ENCODE measurements at places on chromosomes 7 and 10.

GRCh38 chr10:4141471-4141870 is 356.5 kb upstream of the KLF6 start:
- no peak overlapping the region for H3K4me3 ChIP-seq
- no peaks in the 10 kb centered on the region for H3K36me3 ChIP-seq
- no peak for DNase-seq
- no peaks in the 10 kb centered on the region for H3K27me3 ChIP-seq
- no peaks in the 10 kb centered on the region for H3K4me1 ChIP-seq
- no peak overlapping the region for H3K27ac ChIP-seq

- H3K27ac ChIP-seq: no peak overlapping the region
- peaks cover under 1% of the 10 kb centered on the region for H3K36me3 ChIP-seq
- no peak for DNase-seq
- H3K4me1 ChIP-seq: peaks cover 4% of the 10 kb centered on the region
- H3K27me3 ChIP-seq: peaks cover 9% of the 10 kb centered on the region
Observed at GRCh38 chr7:98212532-98213041, 1.3 kb downstream of the BHLHA15 start.

- H3K36me3 ChIP-seq: peaks cover 9% of the 10 kb centered on the region
- peaks cover 40% of the 10 kb centered on the region for H3K4me1 ChIP-seq
- peak; percentile 84 for DNase-seq
- peaks cover 2% of the 10 kb centered on the region for H3K27me3 ChIP-seq
Observed at GRCh38 chr10:124744102-124745050, at the start of gene FAM53B. Gene FAM53B, minus strand, starts transcription at chr10:124744378. Its CDS starts 37,665 bp downstream, at chr10:124706713.

- no peak overlapping the region for H3K27ac ChIP-seq
- H3K4me1 ChIP-seq: peaks cover 33% of the 10 kb centered on the region
- H3K4me3 ChIP-seq: no peak overlapping the region
- no peak for DNase-seq
- peaks cover 3% of the 10 kb centered on the region for H3K36me3 ChIP-seq
- H3K27me3 ChIP-seq: peaks cover 4% of the 10 kb centered on the region
Observed at GRCh38 chr10:69352569-69353264, 64.0 kb downstream of the TACR2 start.

DNA sequence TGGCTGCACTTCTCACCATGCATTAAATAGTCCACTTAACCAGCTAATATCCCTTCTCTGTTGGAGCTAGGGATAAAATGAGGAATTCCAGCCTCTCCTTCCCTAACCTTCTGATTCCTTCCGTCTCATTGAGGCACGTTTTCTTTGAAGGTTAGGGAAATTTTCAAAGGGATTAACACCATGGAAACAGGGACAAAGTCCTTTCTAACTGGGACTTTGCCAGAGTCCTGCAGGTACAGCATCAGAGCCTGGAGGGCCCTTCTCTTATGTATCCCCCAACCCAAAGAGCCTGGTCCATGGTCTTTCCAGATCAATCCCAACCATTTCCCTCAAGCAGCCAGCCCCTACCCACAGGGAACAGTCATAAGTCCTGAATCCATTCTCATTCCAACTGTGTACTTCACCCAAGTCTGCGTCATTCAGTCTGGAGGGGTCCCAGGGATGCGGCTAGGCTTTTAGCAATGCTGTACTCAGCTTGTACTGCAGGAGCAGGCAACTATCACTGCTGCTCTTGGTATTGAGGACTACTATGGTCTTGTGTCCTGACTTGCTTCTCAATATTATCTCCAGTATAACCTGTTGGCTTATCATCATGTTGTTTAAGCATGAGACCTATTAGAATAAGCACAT is 34.6 kb upstream of the CROT start:
- H3K27me3 ChIP-seq: no peaks in the 10 kb centered on the region
- no peaks in the 10 kb centered on the region for H3K4me1 ChIP-seq
- DNase-seq: no peak
- no peak overlapping the region for H3K27ac ChIP-seq
- no peak overlapping the region for H3K4me3 ChIP-seq

DNA sequence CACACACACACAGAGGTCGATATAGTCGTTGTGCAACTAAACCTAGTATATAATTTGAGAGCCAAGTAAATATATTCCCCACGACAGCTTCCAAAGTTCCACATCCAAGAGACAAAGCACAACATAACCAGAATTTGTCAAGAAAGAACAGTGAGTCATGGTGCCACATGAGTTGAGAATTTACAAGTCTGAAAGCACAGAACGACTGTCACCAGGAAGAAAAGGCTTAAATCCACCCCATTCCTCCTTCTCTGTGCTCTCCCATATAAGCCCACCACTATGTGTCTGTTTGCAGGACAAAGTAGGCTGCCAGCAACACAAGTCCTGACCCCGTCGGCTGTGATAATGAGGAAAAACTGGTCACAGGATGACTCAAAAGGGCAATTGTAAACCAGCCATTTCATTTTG is 32.8 kb downstream of the GSAP start:
- H3K4me1 ChIP-seq: peaks cover 2% of the 10 kb centered on the region
- peaks cover 2% of the 10 kb centered on the region for H3K27me3 ChIP-seq
- H3K27ac ChIP-seq: no peak overlapping the region

- peaks cover 4% of the 10 kb centered on the region for H3K27me3 ChIP-seq
- no peaks in the 10 kb centered on the region for H3K4me1 ChIP-seq
- H3K27ac ChIP-seq: no peak overlapping the region
- H3K36me3 ChIP-seq: no peaks in the 10 kb centered on the region
Observed at GRCh38 chr7:134378562-134378961, 61.8 kb upstream of the SLC35B4 start.

GRCh38 chr10:72981882-72982529 is 27.4 kb upstream of the PLA2G12B start:
- peaks cover 18% of the 10 kb centered on the region for H3K36me3 ChIP-seq
- no peak overlapping the region for H3K27ac ChIP-seq
- no peaks in the 10 kb centered on the region for H3K4me1 ChIP-seq
- DNase-seq: no peak
- H3K4me3 ChIP-seq: no peak overlapping the region
- peaks cover 4% of the 10 kb centered on the region for H3K27me3 ChIP-seq

- DNase-seq: peak; percentile 99
- H3K27me3 ChIP-seq: peaks cover 40% of the 10 kb centered on the region
- no peak overlapping the region for H3K27ac ChIP-seq
- H3K4me1 ChIP-seq: peaks cover 18% of the 10 kb centered on the region
- peak overlapping the region; percentile 56 for H3K4me3 ChIP-seq
- H3K36me3 ChIP-seq: peaks cover 3% of the 10 kb centered on the region
Observed at GRCh38 chr10:123994417-123995081, 98.8 kb downstream of the CHST15 start.

DNA sequence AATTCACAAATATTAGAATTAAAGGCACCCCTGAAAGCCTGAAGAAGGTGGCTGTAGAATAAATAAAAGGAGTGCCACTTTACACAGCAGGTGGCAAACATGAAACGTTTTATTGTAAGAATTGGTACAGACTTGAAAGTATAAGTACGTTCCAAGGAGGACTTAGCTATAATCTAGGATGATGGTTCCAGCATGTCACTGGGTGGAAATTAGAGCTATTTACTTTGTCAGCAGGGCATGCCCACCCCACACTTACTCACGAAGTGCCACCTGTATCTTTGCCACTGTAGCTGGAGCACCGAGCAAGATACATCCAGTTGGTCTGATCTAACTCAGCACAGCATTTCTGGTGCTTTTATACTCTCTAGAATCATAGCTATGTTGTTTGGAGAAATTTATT is 97.8 kb downstream of the GRM8 start:
- no peak overlapping the region for H3K27ac ChIP-seq
- peaks cover 11% of the 10 kb centered on the region for H3K4me1 ChIP-seq
- no peak for DNase-seq
- H3K27me3 ChIP-seq: no peaks in the 10 kb centered on the region

DNA sequence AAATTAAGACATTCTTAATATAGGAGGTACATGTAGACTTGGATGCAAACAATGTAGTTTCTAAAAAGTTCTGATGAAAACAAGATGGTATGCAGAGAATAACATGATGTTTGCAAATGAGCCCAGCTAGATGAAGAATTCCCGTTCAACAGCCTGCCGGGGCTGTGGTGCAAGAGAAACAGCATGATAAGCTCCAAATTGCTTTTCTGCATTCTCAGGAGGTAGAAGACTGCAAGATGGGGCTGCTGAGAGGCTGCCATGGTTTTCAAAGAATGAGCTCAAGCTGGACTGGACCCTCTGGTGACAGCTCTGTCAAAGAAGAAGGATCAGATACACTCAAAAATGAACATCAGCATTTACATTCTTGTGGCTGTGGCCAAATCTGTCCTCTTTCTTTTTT is 73.4 kb upstream of the PALS2 start:
- no peaks in the 10 kb centered on the region for H3K4me1 ChIP-seq
- no peak overlapping the region for H3K4me3 ChIP-seq
- H3K27me3 ChIP-seq: no peaks in the 10 kb centered on the region
- H3K36me3 ChIP-seq: no peaks in the 10 kb centered on the region
- DNase-seq: no peak

DNA sequence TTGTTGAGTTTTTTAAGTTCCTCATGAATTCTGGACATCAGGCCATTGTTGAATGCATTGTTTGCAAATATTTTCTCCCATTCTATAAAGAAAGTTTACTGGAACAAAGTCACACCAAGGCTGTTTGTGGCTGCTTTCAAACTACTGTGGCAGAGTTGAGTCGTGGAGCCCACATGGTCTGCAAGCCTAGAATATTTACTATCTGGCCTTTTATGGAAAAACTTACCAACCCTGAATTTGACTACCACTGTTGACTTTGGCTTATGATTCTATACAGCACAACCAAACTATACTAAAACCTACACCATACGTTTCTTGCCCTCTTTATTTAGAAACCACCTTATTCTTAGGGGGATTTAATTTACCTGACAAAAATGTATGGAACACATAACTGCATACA is 239.1 kb downstream of the KCNMA1 start:
- H3K4me3 ChIP-seq: no peak overlapping the region
- no peaks in the 10 kb centered on the region for H3K36me3 ChIP-seq
- no peak overlapping the region for H3K27ac ChIP-seq
- H3K4me1 ChIP-seq: no peaks in the 10 kb centered on the region
- H3K27me3 ChIP-seq: peaks cover 4% of the 10 kb centered on the region
- no peak for DNase-seq

GRCh38 chr7:38694326-38694725 is 63.2 kb upstream of the AMPH start:
- H3K27ac ChIP-seq: no peak overlapping the region
- H3K27me3 ChIP-seq: no peaks in the 10 kb centered on the region
- no peaks in the 10 kb centered on the region for H3K4me1 ChIP-seq
- DNase-seq: no peak
- no peaks in the 10 kb centered on the region for H3K36me3 ChIP-seq

- H3K27ac ChIP-seq: no peak overlapping the region
- no peaks in the 10 kb centered on the region for H3K36me3 ChIP-seq
- no peak overlapping the region for H3K4me3 ChIP-seq
- no peaks in the 10 kb centered on the region for H3K4me1 ChIP-seq
Observed at GRCh38 chr7:1290679-1291356, 58.1 kb downstream of the UNCX start.

- H3K36me3 ChIP-seq: no peaks in the 10 kb centered on the region
- H3K4me3 ChIP-seq: no peak overlapping the region
- no peak for DNase-seq
- H3K27ac ChIP-seq: no peak overlapping the region
- no peaks in the 10 kb centered on the region for H3K27me3 ChIP-seq
- no peaks in the 10 kb centered on the region for H3K4me1 ChIP-seq
Observed at GRCh38 chr7:94409200-94409948, 14.7 kb downstream of the COL1A2 start.

DNA sequence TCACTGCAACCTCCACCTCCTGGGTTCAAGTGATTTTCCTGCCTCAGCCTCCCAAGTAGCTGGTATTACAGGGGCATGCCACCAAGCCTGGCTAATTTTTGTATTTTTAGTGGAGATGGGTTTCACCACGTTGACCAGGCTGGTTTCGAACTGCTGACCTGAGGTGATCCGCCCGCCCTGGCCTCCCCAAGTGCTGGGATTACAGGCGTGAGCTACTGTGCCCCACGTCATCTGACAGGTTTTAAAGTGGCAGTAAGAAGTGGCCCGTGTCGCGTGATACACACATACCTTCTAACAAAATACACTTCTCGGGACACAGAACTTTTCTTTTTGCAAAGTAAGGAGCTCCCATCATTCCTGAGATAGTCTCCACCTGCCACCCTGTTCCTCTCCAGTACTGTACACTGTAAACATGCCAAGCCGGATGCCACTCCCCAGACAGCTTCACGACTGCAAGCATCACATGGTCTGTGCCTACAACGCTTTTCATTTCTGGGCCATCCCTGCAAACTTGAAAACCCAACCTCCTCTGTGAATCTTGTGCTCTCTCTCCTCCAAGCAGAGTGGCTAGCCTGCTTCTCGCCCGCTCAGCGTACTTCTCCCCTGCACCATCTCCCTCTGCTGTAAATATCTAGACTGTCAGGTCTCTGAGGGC is 256.3 kb upstream of the KLF14 start:
- no peak overlapping the region for H3K27ac ChIP-seq
- H3K4me3 ChIP-seq: no peak overlapping the region
- DNase-seq: no peak
- H3K36me3 ChIP-seq: no peaks in the 10 kb centered on the region

GRCh38 chr7:16293669-16294425 is 127.5 kb downstream of the CRPPA start:
- H3K27me3 ChIP-seq: no peaks in the 10 kb centered on the region
- no peak overlapping the region for H3K27ac ChIP-seq
- H3K36me3 ChIP-seq: no peaks in the 10 kb centered on the region
- no peak for DNase-seq
- H3K4me3 ChIP-seq: no peak overlapping the region

DNA sequence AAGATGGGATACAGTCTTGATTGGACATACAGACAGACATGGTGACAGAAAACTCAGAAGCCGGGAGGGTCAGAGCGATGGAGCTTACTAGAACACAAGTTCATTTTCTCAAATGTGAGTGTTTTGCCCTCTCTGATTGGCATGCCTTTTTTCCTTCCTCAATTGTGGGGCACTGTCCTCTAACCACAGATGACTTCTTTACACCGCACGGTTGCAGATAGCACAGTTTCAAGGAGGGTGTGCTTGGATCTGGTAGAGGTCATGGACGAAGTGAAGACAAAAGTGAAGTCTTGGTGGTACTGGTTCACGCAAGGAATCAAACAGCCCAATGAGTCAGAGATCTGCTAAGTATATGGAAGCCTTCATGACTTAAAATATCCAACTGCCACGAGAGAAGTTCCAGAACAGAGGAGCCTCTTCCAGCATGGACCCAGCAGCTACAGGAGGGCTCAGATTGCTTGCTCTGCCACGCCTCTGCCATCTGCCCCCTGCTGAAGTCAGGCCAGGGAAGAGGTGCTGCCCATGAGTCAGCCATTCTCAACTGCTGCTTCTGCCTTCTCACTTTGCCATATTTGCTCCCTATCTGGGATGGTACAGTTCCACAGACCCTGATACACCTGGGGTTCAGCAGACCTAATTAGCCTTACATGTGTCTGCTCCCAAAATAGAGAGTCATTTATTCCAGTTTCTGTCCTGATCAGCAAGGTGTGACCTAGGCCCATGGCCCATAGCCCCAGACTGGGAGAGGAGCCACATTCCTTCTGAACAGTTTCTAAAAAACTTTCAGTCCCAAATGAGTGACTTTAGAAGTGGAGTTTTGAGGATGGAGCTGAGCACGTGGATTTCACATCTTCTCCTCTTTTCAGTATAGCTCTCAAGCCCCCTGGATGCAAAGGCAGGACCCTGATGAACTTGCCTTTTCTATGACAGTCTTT is 413.8 kb downstream of the KCNMA1 start:
- H3K36me3 ChIP-seq: no peaks in the 10 kb centered on the region
- H3K27me3 ChIP-seq: no peaks in the 10 kb centered on the region
- peaks cover 8% of the 10 kb centered on the region for H3K4me1 ChIP-seq
- H3K4me3 ChIP-seq: no peak overlapping the region

GRCh38 chr7:714251-714671 is 12.2 kb upstream of the DNAAF5 start:
- H3K4me3 ChIP-seq: peak overlapping the region; percentile 76
- no peak overlapping the region for H3K27ac ChIP-seq
- peaks cover 4% of the 10 kb centered on the region for H3K27me3 ChIP-seq
- peaks cover 5% of the 10 kb centered on the region for H3K4me1 ChIP-seq
